GM12878 (cell line): ENCODE measurements at places on chromosomes 4 and X. TPM values are rescaled to one million over a fixed set of nuclear protein-coding genes. Genes with fewer than 3 reads are reported as not detected.

Gene EDNRA
- total RNA-seq: 0.15 and 0.48 TPM in 2 replicates

- DNase-seq: no peak
- H3K36me3 ChIP-seq: no peaks in the 10 kb centered on the region
- no peaks in the 10 kb centered on the region for H3K4me1 ChIP-seq
- no peak overlapping the region for H3K4me3 ChIP-seq
- no peaks in the 10 kb centered on the region for H3K27me3 ChIP-seq
- H3K27ac ChIP-seq: no peak overlapping the region
Observed at GRCh38 chr4:100063355-100063754, 113.3 kb upstream of the H2AZ1 start.

DNA sequence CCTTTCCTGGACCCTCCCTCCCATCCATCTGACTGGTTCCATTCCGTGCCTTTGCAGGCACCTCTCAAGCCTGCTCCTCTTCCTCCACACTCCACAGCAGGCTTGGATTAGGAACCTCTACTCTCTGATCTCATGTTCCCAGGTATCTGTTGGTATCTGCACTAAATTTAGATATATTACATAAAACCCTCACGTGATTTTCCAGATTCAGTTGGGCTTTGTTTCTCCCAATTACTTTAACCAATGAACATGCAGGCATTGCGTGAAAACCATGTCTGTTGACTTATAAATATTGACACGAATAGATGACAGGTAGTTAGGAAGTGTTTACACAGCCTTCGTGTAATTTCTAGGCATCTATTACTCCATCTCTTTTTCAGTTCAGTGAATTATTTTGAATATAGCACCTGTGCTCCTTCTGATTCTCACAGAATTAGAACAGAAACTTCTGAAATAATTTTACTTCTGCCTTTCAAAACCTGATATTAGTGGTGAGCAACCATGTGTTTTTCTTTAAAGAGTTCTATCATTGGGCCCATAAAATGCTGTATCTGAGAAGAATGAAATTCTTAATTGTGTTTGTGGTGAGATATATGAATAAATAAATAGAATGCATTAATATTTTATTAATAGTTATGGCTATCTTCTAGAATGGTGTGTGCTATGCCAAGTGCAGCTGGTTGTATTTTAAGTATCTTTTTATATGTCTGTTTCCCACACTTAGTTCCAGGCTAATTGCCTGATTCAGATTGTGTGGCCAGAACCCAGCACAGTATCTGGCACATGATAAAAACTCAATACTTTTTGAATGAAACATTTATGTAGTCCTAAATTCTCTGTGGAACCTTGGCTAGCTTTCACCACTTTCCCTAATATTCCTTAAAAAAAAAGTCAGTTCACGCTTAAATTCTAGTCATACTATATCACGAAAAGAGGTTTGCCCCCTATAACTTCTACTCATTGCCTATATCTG lies 304.8 kb downstream of the QDPR start:
- no peak for DNase-seq
- H3K4me3 ChIP-seq: no peak overlapping the region
- no peak overlapping the region for H3K27ac ChIP-seq
- no peaks in the 10 kb centered on the region for H3K4me1 ChIP-seq

- no peak overlapping the region for H3K4me3 ChIP-seq
- H3K4me1 ChIP-seq: no peaks in the 10 kb centered on the region
- H3K27me3 ChIP-seq: no peaks in the 10 kb centered on the region
- peaks cover 6% of the 10 kb centered on the region for H3K36me3 ChIP-seq
- no peak overlapping the region for H3K27ac ChIP-seq
Observed at GRCh38 chr4:182881914-182882313, 35.3 kb downstream of the DCTD start.

- no peaks in the 10 kb centered on the region for H3K27me3 ChIP-seq
- peaks cover 26% of the 10 kb centered on the region for H3K4me1 ChIP-seq
- H3K27ac ChIP-seq: no peak overlapping the region
- H3K36me3 ChIP-seq: no peaks in the 10 kb centered on the region
Observed at GRCh38 chrX:41707218-41707617, 16.8 kb upstream of the GPR82 start.

GRCh38 chr4:155676430-155676825 lies 9.8 kb downstream of the GUCY1A1 start:
- H3K27ac ChIP-seq: no peak overlapping the region
- H3K4me3 ChIP-seq: no peak overlapping the region
- no peaks in the 10 kb centered on the region for H3K4me1 ChIP-seq
- no peaks in the 10 kb centered on the region for H3K27me3 ChIP-seq
